H1 (cell line): ENCODE measurements at places on chromosomes 1 and 21. TPM values are rescaled to one million over a fixed set of nuclear protein-coding genes. Genes with fewer than 3 reads are reported as not detected.
A peak's percentile ranks its signal among the peaks of the same experiment; 100 is the strongest.

DNA sequence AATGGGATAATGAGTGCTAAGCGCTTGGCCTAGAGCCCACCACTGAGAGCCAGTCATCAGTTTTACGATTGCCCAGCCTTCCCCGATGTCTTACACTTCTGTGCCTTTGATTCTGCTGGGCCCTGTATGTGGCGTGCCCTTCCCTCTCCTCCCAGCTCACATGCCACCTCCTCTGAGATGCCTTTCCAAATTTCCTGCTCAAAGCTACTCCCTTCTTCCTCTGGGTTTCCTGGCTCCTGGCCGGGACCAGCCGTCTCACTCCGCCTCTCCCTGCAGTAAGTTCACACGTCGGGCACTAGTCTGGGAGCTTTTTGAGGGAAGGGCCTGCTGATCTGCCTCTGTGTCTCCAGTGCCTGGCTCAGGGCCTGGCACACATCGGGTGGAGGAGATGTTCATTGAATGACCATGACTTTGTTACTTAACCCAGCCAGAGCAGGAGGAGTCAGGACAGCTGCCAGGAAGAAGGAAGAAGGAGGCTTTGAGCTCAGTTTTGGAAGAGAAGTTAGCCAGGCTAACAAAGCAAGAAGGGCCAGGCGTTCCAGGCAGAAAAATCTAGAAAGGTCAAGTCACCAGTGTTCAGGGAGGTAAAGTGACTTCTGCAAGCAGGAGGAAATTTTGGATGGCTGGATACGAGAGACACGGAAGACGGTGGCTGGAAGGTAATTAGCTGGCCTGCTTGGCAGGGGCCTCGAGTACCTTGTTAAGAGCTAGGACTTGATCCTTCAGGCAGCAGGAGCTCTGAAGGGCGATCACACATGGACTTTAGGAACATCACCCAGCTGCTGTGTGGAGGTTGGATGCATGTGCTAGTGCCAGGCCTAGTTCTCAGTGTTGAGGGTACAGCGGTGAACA lies 63.6 kb downstream of the EPHB2 start:
- DNase-seq: no peak
- no peaks in the 10 kb centered on the region for H3K36me3 ChIP-seq
- H3K27me3 ChIP-seq: no peaks in the 10 kb centered on the region
- peaks cover 7% of the 10 kb centered on the region; the same call in 1 of the 2 replicates for H3K4me1 ChIP-seq

DNA sequence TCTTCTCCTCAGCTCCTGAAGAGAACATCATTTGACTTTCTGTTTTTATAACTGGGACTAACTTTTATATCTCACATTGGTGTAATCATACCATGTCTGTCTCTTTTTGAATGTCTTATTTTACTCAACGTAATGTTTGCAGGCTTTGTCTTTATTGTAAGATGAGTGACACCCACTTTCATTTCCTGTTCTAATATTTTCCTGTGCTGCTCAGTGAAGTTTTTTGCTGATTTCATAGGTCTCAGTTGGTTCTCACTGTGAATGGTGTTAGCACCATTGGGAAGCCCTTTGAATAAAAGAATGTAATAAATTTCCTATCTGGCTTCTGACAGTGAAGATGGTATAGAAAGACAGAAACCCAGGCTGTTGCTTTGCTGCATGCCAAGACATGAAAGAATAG lies 84.0 kb downstream of the RAVER2 start:
- DNase-seq: no peak
- peaks cover 7% of the 10 kb centered on the region; the same call in 1 of the 2 replicates for H3K36me3 ChIP-seq
- H3K27me3 ChIP-seq: no peaks in the 10 kb centered on the region

DNA sequence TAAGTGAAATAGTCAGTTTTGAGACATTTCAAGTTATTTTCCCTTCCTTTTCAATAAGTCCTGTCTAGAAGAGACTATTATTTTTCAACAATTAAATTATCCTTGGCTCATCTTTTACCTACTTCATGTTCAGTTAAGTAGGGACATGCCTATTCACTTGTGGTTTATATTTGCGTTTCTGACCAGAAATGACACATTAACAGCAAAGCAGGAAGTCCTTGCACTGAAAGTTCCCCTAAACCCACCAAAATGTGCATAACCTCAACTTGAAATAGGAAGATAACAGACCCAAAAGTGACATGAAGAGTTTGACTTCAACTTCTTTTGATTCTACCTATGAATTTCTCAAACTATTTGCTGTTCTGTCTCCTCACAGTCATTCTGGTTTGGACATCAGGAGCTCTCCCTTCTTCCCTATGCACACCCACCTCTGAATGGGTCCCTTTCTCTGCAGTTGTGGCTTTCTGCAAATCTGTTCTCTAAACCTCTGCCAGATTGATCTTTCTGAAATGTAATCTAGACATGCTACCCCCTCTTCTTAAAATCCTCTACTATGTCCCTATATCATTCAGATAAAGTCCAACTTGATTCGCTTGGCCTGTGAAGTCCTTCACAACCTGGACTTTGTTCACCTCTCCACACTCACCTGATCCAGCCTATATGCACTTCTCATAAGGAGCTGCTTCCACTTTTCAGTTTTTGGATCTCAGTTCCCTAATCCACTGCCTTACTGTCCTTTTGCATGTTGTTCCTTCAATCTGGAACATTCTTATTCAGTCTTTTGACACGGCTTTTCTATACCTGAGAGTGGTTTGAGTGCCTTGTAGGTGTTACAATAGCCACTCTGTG lies 661.5 kb upstream of the ADGRL4 start:
- no peaks in the 10 kb centered on the region for H3K27me3 ChIP-seq
- H3K4me3 ChIP-seq: no peak overlapping the region
- H3K36me3 ChIP-seq: no peaks in the 10 kb centered on the region

DNA sequence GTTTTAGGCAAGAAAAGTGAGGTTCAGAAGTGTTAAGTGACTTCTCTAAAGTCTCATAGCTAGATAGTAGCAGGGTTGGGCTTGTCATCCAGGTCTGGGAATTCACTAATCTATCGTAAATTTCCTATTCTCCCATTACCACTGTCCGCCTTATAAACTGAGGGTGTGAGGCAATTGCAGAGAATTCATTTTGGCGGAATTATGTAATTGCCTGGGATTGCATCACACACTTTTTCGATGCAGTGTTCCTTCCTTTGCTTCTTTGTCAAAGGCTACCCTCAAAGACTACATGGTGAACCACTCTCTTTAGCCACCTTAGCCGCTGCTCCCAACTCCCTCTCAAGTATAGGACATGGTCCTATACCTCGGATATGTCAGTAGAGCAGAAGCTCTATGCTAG lies 19.1 kb downstream of the SELP start:
- H3K27ac ChIP-seq: no peak overlapping the region
- H3K4me1 ChIP-seq: no peaks in the 10 kb centered on the region
- H3K27me3 ChIP-seq: no peaks in the 10 kb centered on the region
- no peaks in the 10 kb centered on the region for H3K36me3 ChIP-seq

- no peak for DNase-seq
- no peaks in the 10 kb centered on the region for H3K27me3 ChIP-seq
- no peak overlapping the region for H3K27ac ChIP-seq
- peak overlapping the region; percentile 54; the same call in 1 of the 2 replicates for H3K4me3 ChIP-seq
- H3K36me3 ChIP-seq: no peaks in the 10 kb centered on the region
Observed at GRCh38 chr1:9183898-9184297, 50.7 kb upstream of the H6PD start.

DNA sequence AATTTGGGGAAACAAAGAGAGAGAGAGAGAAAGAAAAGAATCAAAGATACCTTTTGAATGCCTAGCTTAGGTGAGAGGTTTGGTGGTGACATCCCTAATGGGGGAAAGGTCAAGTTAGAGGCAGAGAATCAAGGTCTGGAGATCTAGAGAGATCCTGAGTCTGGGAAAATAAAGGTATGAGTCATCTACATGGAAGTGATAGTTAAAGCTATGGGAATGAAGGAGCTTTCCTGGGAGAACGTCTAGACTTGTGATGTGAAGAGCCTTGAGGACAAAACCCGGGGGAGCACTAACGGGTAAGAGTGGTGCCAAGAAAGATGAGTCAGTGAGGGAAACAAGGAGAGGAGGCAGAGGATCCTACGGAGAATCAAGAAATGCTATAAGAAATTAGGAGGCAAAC lies 110.8 kb upstream of the RUNX1 start:
- DNase-seq: no peak
- H3K27me3 ChIP-seq: no peaks in the 10 kb centered on the region
- H3K36me3 ChIP-seq: no peaks in the 10 kb centered on the region
- H3K27ac ChIP-seq: no peak overlapping the region
- no peak overlapping the region for H3K4me3 ChIP-seq

- no peak overlapping the region for H3K4me3 ChIP-seq
- H3K27ac ChIP-seq: no peak overlapping the region
- H3K36me3 ChIP-seq: no peaks in the 10 kb centered on the region
- DNase-seq: no peak
Observed at GRCh38 chr1:60903591-60903990, 178.8 kb upstream of the NFIA start.

DNA sequence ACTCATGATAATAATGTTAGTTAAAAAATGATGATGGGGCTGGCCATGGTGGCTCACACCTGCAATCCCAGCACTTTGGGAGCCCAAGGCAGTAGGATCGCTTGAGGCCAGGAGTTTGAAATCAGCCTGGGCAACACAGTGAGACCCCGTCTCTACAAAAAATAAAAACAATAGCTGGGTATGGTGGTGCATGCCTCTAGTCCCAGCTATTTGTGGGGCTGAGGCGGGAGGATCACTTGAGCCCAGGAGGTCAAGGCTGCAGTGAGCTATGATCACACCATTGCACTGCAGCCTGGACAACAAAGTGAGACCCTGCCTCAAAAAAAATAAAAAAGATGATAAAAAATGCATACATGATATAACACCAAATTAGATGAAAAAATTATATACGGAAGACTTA lies 5.3 kb downstream of the P3H1 start:
- no peaks in the 10 kb centered on the region for H3K4me1 ChIP-seq
- H3K4me3 ChIP-seq: no peak overlapping the region
- H3K27ac ChIP-seq: no peak overlapping the region

DNA sequence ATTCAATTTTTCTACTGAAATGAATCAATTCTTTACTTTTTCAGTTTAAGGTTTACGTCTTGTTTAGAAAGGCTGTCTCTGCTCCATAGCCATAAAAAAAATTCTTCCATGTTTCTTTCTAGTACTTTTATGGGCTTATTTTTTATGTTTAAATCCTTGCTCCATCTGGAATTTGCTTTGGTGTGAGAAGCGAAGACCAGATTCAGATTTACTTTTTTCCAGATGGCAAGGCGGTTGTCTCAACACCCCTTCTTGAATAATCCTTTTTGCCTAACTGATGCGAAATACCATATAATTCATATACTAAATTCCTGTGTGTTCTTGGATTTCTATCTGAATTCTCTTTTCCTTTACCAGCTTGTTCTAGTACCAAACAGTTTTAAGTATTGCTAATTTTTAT lies 101.5 kb downstream of the C1orf94 start:
- H3K4me3 ChIP-seq: no peak overlapping the region
- no peaks in the 10 kb centered on the region for H3K4me1 ChIP-seq
- no peak overlapping the region for H3K27ac ChIP-seq
- no peak for DNase-seq
- no peaks in the 10 kb centered on the region for H3K27me3 ChIP-seq
- H3K36me3 ChIP-seq: no peaks in the 10 kb centered on the region

DNA sequence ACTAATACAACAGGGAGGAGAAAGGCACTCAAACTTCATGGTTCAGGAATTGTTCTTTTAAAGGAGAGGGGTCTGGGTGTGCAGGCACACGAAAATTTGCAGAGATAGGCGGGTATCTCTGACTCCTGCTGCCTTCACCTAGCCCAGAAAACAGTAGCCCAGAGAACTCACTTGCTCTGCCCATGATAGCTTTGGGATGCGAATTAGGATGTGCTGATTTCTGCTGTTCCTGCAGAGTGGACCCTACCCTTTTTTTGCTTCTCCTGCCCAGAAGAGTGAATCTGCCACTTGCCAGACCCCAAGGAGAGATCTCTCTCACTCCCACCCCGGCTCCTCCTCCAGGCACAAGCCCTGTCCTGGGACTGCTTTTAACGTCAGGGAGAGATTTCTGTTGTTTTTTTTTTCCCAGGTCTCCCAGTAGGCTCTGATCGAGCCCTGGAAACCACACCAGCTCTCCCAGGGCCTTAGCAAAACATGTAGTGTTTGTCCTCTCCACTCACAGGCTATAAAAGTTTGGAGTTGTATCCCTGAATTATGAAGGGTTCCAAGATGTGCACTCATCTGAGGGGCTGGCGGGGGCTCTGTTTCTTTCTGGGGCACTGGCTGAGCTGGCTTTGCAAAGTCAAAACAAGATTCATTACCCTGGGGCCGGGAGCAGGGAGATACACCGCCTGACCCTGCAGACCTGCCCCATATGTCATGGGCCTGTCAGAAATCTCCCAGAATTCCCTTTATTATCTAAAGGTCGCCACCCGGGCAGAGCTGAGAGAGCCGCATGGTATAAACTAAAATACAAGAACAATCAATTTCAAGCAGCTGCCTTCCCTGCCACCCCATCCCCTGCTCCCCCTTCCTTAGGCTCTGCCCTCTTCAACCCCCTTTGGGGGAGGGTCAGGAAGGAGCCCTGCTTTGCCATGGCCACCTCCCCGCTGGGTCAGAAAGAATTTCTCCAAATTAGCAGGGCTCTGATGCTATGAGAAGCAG lies 17.9 kb downstream of the PLXNA2 start:
- H3K4me3 ChIP-seq: no peak overlapping the region
- H3K4me1 ChIP-seq: peaks cover 4% of the 10 kb centered on the region
- H3K27ac ChIP-seq: no peak overlapping the region
- no peaks in the 10 kb centered on the region for H3K27me3 ChIP-seq

DNA sequence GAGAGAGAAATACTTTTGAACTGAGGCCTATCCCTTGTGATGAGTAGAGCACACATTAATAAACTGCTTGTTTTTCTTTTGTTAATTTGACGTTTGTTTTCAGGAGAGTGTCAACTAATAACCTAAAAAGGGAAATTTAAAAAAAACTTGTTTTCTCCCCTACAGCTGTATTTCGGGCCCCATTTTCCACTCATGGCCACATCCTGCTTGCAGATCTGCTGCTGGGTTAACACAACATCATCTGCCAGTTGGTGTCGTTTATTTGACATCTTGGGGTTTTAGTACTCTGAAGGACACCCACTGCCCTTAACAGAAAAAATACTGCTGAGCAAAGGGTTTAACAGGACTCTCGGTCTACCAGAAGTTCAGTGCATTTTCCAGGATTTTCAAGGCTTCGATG lies 848 bp upstream of the PYHIN1 start:
- H3K27ac ChIP-seq: no peak overlapping the region
- no peak overlapping the region for H3K4me3 ChIP-seq
- no peaks in the 10 kb centered on the region for H3K4me1 ChIP-seq
- no peaks in the 10 kb centered on the region for H3K27me3 ChIP-seq
- DNase-seq: no peak
- no peaks in the 10 kb centered on the region for H3K36me3 ChIP-seq

DNA sequence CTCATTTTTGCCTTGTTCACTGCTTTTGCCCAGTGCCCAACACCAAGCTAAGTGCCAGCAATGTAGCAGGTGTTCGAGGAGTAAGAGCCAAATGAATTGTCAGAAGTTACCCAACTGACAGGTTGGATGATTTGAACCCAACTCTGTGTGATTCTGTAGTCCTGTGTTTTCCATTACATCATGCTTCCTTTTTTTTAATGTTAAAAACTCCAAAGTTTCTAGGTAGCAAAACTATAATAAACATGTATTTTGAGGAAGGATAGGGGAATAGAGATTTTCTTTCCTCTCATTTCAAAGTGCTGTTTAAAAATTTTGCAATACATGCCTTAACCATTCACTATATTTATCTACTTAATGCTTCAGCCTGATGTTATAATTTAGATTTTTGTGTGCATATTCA lies 34.1 kb downstream of the BCL9 start:
- H3K27me3 ChIP-seq: no peaks in the 10 kb centered on the region
- DNase-seq: no peak
- no peak overlapping the region for H3K27ac ChIP-seq
- H3K4me3 ChIP-seq: no peak overlapping the region

The NDUFS5 gene
- total RNA-seq: 421 and 435 TPM in 2 replicates

The FAM72B gene
- 19.0 and 20.7 TPM in 2 replicates for total RNA-seq

The TNFRSF25 gene
- 9.3 and 10.7 TPM in 2 replicates for total RNA-seq

The SYCP1 gene
- 0.11 and 0.44 TPM in 2 replicates for total RNA-seq

The FBXO2 gene
- 51.3 and 55.5 TPM in 2 replicates for total RNA-seq

The ZNF593OS gene
- total RNA-seq: not detected in 2 replicates
